ENCODE measurements at places on chromosomes 4 and X. TPM values are rescaled to one million over a fixed set of nuclear protein-coding genes. Genes with fewer than 3 reads are reported as not detected.

Gene CXXC4
- 0.05 TPM for total RNA-seq

Gene L1CAM
- 20.2 TPM for total RNA-seq

Gene JAKMIP1
- not detected for total RNA-seq

Gene GYG2
- total RNA-seq: 4.5 TPM

Gene KIF4A
- total RNA-seq: 24.0 TPM

Gene SMIM43
- 0.23 TPM for total RNA-seq

Gene HPGD
- 83.9 TPM for total RNA-seq

Gene TLR1
- total RNA-seq: 0.22 TPM

Gene DTHD1
- total RNA-seq: not detected

Gene ESX1
- 0.09 TPM for total RNA-seq

Gene LIMCH1
- 54.6 TPM for total RNA-seq

Gene P2RY4
- not detected for total RNA-seq

Gene UBA6
- 23.2 TPM for total RNA-seq

Gene STIM2
- total RNA-seq: 13.1 TPM

Gene LUZP4
- total RNA-seq: not detected

Gene YY2
- total RNA-seq: 2.7 TPM
